ENCODE measurements at places on chromosomes 2 and 18.

- peak; percentile 32 for DNase-seq
Measured at GRCh38 chr2:100246163-100247145, 75.8 kb downstream of the LONRF2 start.

- DNase-seq, result no peak
Measured at GRCh38 chr18:25704494-25704893, 352.5 kb upstream of the ZNF521 start.

- DNase-seq, result no peak
Measured at GRCh38 chr18:41226911-41227310, 728.1 kb upstream of the PIK3C3 start.

GRCh38 chr2:235162082-235162836 lies 210.4 kb downstream of the SH3BP4 start:
- DNase-seq, result no peak

DNA sequence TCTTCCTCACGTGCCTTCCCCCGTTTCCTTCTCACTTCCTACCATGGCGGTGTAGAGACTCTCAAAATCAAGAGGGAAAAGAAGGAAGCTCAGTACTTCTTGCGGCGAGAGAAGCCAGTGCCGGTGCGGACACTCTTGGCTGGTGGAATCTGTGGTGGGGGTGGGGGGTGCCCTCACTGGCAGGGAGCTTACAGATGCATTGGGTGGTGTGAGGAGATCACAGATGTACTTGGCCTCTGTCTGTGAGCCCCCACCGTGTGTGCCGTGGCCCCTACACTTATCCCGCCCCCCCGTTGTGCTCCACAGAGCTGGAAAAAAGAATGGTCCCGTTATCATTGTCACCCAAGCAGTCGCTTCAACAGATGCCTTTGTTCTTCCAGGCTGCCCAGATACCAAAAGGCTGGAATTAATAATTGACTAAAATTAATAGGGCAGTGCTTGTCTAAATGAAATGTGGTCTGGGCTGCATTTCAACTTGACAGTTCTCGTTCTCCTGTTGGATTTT lies 79.8 kb downstream of the VAPA start:
- DNase-seq, result no peak

GRCh38 chr18:23377669-23378301 lies 75.3 kb upstream of the RIOK3 start:
- no peak for DNase-seq

DNA sequence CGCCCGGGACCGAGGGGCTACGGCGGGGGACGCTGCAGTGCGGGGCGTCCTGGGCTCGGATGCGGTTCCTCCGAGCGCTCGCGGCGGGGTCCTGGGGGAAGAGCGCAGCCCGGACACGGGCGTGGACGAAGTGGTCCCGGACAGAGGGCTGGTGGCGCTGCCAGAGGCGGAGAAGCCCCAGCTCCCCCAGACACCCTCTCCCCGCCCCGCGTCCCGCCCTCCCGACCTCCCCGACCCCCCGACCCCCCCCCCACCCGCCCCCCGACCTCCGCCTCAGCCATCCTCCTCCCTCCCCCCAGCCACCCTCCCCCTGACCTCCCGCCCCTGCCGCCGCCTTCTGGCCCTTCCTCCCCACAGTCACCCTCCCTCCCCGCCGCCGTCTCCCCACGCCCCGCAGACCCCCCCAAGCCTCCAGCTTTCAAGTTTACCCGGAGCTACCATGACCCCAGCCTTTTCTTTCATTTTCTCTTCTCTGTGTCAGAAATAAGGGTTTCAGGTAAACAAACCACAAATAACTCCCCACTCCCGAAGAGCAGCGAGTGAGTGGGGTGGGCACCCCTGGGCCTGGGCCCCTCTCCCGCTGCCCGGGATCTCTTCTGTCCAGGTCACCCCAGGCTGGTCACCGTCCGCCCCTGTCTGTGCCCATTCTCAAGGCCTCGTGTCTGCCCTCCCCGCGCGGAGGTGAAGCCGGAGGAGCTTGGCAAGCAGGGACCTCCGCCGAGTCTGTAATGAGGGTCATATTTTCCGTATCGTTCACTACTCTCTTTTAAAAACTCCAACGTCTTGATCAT lies 5.1 kb downstream of the NFATC1 start:
- DNase-seq, result peak; percentile 70

GRCh38 chr2:64466478-64467085 lies 12.6 kb downstream of the LGALSL start:
- no peak for DNase-seq

DNA sequence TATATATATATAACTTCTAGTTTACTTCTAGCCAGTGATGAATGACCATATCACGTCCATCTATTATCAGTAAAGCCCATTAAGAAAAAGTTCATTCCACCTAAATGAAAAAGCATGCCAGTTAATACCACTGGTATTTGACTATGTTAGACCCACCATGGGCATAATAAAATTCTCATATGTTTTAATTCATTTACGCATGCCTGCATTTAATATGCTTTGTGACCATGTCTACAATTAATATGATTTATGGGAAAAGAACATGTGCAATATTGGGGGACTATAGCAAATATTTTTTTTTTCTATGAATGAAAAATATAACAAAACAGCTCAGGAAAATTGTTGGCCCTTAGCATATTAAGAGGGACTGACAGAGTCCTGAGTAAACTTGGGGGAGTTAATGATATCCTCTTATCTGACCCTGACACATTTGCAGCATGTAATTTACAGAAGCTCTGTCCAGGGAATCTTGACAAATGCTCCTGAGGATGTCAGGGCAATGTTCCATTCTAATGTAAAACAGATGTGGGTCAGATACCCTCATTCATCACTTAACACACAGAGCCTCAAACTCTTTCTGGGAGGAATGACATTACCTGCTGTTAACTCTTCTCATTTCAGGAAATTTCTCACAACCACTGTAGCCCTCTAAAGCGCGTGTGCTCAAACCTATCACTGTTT lies 90.6 kb downstream of the PAX3 start:
- no peak for DNase-seq

DNA sequence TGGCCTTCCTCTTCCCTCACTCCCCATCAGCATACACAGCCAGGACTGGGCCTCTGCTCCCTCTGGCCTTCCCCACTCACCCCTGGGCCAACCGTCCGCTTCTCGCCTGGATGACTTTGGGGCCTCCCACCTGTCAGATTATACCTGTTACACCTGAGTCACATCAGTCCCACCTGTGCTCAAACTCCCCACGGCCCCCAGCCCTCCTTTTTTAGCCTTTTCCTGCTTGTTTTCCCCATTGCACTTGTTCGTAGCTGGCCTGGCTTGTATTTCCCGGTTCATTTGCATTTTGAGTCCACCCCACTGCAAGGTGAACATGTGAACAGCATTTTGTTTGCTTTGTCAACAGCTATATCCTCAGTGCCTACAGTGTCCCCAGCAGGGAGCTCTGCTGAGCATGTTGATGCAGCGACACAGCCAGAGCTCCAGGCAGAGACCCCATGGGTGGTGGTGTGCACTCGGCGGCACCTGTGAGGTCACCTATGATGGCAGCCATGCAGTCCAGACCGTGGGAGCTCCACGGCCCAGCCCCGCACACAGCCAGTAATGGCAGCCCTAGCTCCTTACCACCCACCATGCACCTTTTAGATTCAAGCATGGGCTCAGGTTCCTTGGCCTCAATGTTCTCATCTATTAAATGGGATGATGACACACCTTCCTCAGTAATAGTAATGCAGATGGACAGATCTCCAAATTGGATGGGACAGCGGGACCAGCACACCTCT lies 276.4 kb upstream of the HS6ST1 start:
- no peak for DNase-seq

DNA sequence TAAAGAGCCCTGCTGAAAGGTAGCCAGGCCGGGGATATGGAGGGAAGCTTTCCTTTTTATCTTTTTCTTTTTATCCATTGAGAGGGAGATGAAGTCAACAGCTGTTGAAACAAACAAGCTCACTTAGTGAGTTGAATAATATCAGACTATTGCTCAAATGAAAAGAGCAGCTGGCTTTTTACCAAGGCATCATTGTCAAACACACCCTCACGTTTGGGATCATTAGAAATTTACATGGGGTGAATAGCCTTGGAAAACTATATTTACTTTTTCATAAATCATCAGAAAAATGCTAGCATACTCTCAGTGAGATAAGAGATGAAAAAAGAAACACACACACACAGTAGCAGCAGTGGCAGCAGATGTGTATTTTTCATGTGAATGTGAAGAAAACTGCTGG lies 71.5 kb upstream of the HNMT start:
- no peak for DNase-seq

DNA sequence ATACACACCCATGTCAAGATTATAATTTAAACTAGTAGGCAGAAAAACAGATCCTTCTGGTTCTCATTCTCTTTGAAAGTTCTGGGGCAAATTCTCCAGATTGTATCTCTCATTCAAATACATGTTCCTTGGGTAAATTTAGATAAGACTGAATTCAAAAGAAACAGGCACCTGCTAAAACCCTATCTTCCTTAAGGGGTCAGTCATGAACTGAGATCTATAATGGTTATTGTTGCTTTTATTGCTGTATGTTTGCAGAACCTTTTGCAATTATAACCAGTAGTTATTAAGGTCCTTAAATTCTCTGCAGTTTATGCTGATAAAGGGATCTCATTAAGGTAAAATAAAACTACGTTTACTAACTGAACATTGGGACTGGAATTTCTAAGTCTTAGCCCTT lies 83.5 kb downstream of the MYO5B start:
- no peak for DNase-seq

DNA sequence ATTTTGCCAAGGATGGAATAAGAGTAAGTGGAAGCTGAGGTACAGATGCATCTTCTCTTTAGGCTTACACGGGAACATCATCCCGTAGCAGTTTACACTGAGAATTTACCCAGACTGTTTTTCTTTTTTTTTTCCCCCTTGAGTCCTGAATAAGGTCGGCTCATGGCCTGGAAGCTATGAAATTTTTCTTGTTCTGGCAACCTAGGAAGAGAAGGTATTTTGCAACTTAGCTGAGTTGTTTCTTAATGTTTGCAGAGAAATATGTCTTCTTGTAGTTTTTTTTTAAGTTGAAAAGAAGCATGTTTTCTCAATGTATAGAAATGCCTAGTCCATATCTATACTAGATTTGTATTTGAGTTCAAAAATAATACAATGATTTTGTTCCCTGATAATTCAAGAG lies 712.5 kb downstream of the TDRD15 start:
- no peak for DNase-seq

DNA sequence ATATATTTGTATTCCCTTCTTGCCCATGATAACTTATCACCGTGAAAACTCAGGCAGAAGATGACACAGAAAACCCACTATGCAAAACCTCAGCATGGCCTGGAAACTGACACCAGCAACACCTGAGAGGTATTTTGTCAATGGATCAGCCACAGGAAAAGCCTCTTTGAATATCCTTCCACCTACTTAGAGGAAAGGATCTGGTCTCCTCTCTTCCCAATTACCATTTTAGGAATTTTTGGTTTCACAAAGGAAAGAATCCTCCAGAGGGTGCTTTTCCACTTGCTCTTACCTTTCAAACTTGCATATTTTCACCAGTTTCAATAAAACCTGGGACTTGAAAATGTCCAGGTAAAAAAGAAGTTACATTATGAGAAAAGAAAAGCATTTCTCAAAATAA lies 20.0 kb upstream of the MEIS1 start:
- DNase-seq, result no peak

GRCh38 chr2:231204581-231204980 lies 6.2 kb downstream of the ARMC9 start:
- no peak for DNase-seq

DNA sequence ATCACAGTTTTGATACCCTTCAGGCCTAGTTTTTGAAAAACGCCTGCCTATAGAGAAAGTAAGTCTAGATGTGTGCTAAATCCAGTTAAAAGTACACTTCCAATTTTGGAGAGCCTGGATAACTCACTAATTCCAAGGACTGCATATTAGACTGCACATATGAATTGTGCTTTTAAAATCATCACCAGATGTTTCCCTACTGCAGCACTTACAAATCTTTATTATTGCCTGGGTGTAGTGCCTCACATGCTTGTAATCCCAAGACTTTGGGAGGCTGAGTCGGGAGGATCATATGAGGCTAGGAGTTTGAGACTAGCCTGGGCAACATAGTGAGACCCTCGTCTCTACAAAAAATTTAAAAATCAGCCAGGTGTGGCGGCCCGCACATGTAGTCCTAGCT lies 35.9 kb upstream of the HTR2B start:
- DNase-seq, result no peak

- DNase-seq, result peak; percentile 7
Measured at GRCh38 chr2:120430957-120431356, 85.0 kb downstream of the INHBB start.

DNA sequence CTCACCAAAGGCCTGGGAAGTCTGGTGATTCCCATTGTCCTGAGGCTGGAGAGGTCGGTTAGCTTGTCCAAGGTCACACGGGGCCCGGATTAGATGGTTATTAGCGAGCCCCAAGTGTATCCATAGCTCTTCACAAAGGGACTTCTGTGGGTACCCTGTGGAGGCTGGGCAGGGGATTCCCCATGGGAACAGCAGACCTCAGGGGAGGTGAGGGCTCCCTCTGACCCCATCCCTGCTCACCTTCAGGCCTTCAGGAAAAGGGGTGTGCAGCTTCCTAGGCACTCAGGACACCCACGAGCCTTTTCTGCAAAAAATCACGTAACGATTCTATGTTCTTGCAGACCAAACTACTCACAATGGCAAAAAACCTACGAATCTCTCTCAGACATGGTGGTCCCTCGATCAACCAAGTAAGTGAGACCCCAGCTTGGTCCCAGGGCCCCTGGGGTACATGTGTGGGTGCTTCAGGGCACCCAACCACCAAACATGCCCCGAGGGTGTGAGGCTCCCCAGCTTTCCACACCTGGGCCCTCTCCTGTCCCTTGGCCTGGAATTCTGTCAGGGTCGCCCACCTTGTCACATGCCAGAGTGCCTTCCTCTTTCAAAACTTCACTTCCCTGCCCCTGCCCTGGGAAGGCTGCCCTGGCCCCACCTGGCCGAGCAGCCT lies 40.3 kb downstream of the PDIA6 start:
- DNase-seq, result no peak

DNA sequence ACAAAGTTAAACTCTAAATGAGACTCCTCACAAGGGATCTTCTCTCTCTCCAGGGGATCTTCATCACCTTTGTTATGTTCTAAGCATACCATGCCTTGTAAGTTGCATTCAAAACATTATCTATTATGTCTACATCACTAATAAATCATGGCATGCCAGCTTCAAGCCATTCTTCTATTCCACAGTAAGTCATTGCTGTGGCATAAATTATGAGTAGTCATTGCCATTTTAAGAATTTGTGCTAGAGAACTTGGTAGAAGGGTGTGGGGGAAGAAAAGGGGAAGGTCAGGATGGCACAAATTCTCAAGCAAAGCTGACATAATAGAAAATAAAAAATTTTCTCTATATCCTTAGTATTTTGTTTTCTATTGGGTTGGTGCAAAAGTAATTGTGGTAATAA lies 33.5 kb downstream of the BARD1 start:
- no peak for DNase-seq

- no peak for DNase-seq
Measured at GRCh38 chr2:10541775-10542432, 93.8 kb upstream of the ODC1 start.

- DNase-seq, result no peak
Measured at GRCh38 chr2:229815342-229815741, 101.0 kb upstream of the DNER start.

Data from activated T-cell treated with anti-CD3 and anti-CD28 coated beads, Interleukin-2, amount 50 U/mL, for 48 hours (primary cell).